ENCODE measurements at places on chromosomes 4 and X.

DNA sequence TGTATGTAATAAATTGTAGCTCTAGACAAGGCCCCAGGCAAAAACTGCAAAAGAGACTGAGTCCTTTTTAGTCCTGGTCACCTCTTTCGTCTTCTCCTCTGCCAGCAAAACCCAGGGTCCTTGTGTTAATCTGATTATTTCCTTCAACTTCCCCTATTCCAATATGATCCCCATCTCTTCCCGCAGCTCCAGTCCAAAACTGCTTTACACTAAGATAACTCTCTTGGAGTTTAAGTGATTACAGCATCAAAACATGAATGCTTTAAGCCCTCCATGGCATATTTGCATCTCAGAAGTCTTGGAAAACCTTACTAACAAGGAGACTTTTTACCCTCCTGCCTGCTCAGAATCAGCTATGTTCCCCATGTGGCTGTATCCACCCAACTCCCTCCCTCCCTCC lies 59.3 kb downstream of the MAGEA1 start:
- DNase-seq = no peak

GRCh38 chr4:32519060-32519459 lies 1798.9 kb downstream of the PCDH7 start:
- no peak for DNase-seq

- DNase-seq = no peak
These were observed 47.1 kb downstream of the FHDC1 start for GRCh38 chr4:152983221-152983620.

DNA sequence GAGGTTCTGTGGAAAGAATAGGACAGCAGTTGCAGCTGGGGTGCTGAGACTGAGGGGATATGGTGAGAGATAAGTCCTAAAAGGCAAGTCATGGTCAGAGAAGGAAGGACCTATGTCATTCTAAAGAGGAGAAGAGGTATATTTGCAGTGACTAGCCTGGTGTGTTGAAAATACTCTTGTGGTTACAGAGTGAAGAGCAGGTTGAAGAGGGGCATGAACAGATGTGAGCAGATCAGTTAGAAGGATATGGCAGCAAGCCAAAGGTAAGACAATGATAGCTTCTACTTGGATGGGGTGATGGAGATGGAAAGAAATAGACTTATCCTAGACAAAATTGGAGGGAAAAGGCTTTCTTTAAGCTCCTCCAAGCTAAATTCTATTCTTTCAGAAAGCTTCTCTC lies 469.8 kb upstream of the CPEB2 start:
- no peak for DNase-seq

DNA sequence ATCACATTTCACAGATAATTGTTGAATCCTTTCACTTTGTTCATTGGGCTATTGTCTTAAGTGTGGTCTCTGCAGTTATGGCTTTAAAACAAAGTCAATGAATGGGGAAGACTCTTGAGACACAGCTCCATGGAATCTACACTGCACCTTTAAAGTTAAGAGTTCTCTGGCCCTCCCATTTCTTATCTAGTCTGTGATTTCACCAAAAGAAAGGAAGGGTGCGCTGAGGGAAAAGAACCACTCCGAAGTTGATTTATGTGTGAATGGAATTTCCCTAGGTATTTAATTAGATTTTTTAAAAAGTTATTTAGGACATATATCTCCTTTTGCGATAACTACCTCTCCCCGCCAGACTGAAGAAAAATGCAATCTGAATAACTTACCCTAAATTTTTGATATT lies 2.5 kb downstream of the SEPTIN11 start:
- no peak for DNase-seq

- DNase-seq = no peak
These were observed 26.2 kb downstream of the TEC start for GRCh38 chr4:48243429-48243828.

GRCh38 chr4:113444386-113444785 lies 317.2 kb downstream of the CAMK2D start:
- DNase-seq = no peak

DNA sequence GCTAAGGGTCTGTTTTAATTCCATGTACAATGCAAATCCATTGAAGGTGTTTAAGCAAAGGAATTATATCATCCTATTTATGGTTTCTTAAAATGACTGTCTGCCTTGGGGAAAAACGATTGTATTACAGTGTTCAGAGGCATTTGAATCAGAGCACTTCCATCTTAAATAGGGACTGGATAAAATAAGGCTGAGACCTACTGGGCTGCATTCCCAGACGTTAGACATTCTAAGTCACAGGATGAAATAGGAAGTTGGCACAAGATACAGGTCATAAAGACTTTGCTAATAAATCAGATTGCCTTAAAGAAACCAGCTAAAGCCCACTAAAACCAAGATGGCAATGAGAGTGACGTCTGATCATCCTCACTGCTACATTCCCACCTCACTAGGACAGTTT lies 1167.2 kb upstream of the PABPC4L start:
- DNase-seq = no peak

- DNase-seq = no peak
These were observed 35.2 kb upstream of the GRIA2 start for GRCh38 chr4:157185363-157185762.

GRCh38 chr4:40423735-40424134 lies 88.6 kb downstream of the CHRNA9 start:
- DNase-seq = no peak

GRCh38 chrX:130027569-130027968 lies 45.1 kb downstream of the BCORL1 start:
- DNase-seq = no peak

- no peak for DNase-seq
These were observed 26.4 kb downstream of the SPIN3 start for GRCh38 chrX:56968980-56969379.

GRCh38 chr4:116585246-116585645 lies 500.1 kb downstream of the TRAM1L1 start:
- DNase-seq = no peak

- no peak for DNase-seq
These were observed 121.2 kb upstream of the PDLIM3 start for GRCh38 chr4:185656467-185656931.

GRCh38 chr4:122673252-122673651 lies 52.4 kb upstream of the IL21 start:
- no peak for DNase-seq

DNA sequence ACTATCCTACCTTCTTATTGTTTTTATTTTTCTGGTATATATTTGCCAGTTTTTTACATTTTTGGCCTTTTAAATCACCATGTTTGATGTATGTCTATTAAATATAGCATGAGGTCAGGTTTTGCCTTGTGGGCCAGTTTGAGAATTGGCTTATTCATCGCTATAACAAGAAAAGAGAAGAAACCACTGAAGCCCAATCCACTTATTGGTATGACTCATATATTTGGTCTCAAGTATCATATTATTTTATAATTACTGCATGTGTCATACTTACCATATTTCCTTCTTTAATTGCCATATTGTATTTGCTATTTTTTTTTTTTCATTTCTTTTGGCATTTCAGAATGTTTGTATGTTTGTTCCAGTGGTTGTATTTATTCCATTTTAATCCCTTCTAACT lies 99.3 kb downstream of the IRF2 start:
- no peak for DNase-seq

GRCh38 chr4:52843351-52843750 lies 18.8 kb upstream of the RASL11B start:
- no peak for DNase-seq

DNA sequence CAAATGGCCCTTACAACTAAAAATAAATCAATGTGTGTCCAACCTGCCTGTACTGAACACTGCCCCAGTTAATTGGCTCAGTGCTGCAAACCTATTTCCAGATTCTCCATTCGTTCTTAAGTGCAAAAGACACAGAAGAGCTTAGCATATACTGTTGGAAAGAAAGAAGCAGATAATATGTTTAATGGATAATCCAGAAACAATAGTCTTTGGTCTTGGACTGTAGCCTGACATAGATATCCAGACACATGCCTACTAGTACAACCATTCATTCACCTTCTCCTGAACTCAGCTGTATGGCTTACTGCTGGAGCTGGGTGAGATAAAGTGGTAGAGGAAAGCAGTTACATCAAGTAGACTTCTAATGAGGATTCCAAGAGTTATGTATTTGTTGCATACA lies 77.0 kb downstream of the LUZP4 start:
- DNase-seq = no peak

DNA sequence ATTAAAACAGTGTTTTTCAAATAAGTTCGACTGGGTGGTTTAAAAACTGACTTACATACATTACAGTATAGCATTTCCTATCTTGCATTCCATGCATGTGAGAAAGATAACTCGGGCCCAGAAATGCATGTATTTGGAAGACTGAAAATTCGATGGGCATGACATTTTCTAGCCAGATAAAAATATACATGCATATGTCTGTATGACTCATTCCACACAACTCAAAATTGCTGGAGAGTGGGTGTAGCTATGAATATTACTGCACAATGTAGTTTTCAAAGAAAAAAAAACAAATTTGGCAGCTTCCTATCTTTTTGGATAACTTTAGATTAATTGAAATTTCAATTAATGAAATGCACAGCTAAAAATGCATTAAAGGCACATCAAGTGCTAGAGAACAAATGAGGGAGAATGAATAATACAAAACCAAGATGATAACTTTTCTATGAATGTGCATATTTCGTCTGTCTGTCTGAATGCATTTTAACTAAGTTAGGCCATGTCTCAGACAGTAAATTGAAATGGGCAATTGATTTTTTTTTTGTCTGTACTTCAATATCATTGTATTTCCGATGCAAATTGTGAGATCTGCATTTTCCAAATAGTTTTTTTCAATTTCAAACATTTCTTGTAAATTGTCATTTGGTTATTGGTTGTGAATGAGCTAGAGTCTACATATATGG lies 54.5 kb upstream of the GABRA2 start:
- no peak for DNase-seq

DNA sequence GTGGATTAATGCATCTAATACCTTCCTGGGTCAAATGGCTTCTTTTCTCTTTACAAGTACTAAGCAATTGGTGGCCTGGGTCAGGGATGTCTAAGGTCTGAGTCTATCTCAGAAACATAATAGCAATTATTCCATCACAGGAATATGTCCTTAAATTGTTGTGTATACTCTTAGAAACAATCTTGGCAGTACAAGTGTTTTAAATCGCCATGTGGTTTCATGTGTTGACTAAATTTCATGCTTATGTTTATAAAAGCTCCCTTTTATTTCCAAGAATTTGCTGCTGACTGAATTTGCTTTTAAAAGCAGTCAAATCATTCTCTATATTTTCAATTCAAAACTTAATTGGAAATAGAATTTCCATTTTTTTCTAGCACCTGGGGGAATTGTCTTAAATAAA lies 125.3 kb upstream of the PACRGL start:
- no peak for DNase-seq

GRCh38 chr4:38088321-38088720 lies 128.1 kb downstream of the PTTG2 start:
- no peak for DNase-seq

GRCh38 chrX:101203761-101204351 lies 15.7 kb upstream of the DRP2 start:
- no peak for DNase-seq

DNA sequence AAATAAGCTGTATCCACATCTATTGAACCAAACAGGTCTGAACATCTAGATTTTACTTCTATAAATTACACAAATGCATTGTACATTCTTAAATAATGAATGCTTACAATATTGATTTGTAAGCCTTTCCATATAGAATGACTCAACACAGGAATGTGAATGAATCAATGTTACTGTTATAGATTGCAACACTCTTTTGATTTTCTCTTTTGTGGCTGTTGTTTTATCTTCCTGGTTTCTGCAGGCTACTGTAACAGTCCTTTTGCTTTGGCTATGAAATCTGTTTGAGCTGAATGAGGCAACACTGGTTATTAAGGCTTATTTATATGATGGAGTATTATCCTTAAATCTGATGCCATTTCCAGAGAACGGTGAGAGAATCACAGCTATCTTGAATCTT lies 49.5 kb downstream of the GPR50 start:
- DNase-seq = no peak

DNA sequence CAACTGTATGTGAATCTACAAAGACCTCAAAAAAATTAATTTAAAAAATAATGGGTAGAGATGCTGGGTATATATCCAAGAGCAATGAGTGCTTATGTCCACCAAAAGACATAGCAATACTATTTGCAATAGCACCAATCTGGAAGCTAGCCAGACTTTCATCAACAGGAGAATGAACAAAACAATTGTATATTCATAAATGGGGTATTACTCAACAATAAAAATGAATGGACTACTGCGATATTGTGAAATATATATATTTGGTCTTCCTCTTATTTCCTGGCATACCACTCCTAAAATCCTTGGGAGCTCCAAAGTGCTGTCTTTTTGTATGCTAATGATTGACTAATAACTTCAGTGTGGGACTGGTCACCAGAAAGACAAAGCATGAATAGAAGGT lies 77.5 kb downstream of the MSN start:
- no peak for DNase-seq

DNA sequence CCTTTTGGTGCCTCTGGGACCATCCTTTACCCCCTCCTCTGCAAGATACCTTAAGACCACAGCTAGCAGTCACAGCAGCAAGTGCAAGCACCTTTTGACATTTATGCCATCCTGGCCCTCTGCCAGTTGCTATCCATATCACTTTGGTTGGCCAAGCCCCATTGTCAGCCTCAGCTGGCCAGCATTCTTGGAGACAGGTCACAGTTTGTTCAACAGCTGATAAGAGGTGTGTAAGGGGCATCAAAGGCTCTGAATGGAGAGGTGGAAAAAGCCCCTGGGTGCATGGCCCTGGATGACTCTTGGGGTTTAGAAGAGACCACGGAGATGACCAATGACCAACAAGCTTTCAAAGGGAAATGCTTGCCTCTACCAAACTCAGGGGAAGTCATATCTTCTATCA lies 133.6 kb upstream of the MAMLD1 start:
- DNase-seq = no peak

GRCh38 chr4:163071308-163071707 lies 95.4 kb downstream of the NAF1 start:
- no peak for DNase-seq

- no peak for DNase-seq
These were observed at the start of gene DCLK2 for GRCh38 chr4:150078041-150078578. Gene DCLK2 (plus strand): TSS chr4:150078445. CDS start chr4:150079028, 583 bp downstream.

- DNase-seq = no peak
These were observed 180.8 kb upstream of the ANXA3 start for GRCh38 chr4:78370631-78371372.

GRCh38 chr4:142815834-142816233 lies 30.3 kb downstream of the INPP4B start:
- DNase-seq = no peak

- no peak for DNase-seq
These were observed 46.1 kb upstream of the GPR78 start for GRCh38 chr4:8534129-8534528.

GRCh38 chr4:140239311-140239710 lies 85.3 kb upstream of the MAML3 start:
- DNase-seq = no peak

- no peak for DNase-seq
These were observed 596.7 kb downstream of the FAT4 start for GRCh38 chr4:125911481-125911880.

DNA sequence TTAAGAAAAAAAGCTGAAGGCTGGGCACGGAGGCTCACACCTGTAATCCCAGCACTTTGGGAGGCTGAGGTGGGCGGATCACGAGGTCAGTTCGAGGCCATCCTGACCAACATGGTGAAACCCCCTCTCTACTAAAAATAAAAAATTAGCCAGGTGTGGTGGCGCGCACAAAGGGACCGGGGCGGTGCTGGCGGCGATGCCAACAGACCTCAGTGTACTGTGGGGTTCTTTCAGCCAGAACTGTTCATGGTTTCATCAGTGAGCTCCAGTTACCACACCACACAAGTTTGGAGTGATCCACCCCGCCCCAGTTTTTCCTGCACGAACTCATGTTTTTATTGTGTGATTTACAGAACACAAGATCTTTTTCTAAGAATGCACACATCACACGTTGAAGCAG lies 21.2 kb upstream of the IRAK1 start:
- no peak for DNase-seq
